ENCODE measurements at places on chromosomes 3 and 15.

- no peak for DNase-seq
Observed at GRCh38 chr15:101027920-101028319, 108.8 kb downstream of the LRRK1 start.

DNA sequence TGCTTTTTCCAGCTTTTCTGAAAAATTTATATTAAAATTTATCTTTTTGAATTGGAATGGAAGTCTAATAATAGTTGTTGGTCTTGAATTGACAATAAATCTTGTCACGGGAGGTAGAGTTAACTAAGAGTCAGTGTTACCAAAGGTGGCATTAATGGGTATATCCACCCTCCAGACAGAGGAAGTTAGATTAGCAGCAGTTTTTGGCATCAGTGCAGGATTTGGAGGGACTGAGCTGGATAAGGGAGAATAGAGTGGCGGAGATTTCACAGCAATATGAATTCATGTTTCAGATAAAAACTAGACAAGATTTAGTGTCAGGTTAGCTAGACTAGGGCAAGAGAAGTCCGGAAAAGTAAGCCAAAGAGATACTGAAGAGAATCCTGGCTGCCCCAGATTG, 201.3 kb upstream of the ZBTB20 start:
- DNase-seq, result no peak

- DNase-seq, result peak; percentile 79
Observed at GRCh38 chr15:66619152-66619903, 53.5 kb upstream of the LCTL start.

DNA sequence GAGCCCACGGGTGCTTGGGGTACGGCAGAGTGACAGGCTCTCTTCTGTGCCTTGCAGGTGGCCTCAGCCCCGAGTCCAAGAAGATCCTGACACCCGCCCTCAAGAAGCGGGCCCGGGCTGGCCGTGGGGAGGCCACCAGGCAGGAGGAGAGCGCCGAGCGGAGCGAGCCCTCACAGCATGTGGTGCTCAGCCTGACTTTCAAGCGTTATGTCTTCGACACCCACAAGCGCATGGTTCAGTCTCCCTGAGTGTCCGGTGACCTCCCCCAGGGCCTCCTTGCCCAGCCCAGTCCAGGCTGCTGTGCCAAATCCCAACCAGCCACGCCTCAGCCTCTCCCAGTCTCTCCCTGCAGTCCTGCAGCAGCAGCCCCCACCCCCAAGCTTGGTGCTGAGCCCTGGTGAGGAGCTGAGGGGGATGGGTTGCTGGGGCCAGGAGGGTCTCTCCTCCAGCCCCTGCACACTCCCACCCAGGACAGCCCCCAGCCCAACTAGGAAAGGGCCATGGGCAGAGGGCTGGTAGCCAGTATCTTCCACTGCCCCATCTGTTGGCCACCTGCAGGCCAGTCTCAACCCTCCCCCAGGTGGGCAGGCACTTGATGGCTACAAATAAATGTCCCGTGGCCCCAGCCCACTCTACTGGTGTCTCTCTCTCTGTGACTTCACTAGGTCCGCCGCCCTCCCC, 58.5 kb downstream of the DNAJB8 start:
- no peak for DNase-seq

DNA sequence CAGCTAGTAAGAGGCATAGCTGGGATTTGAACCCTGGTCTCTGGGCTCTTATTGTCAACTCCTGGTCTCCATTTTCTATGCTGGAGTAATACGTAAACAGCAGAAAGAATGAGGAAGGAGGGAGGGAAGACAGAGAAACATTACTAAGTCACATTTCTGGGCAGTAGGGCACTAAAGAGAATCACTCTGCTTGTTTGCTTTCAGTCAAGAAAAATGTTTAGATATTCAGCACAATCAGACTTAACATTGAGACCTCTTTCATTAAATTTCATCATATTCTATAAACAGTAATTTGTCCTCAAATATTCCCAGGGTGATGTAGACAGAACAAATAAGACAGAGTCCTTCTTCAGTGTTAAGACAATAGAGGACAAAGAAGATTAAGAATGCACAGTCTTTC, 67.7 kb upstream of the BNC1 start:
- no peak for DNase-seq

DNA sequence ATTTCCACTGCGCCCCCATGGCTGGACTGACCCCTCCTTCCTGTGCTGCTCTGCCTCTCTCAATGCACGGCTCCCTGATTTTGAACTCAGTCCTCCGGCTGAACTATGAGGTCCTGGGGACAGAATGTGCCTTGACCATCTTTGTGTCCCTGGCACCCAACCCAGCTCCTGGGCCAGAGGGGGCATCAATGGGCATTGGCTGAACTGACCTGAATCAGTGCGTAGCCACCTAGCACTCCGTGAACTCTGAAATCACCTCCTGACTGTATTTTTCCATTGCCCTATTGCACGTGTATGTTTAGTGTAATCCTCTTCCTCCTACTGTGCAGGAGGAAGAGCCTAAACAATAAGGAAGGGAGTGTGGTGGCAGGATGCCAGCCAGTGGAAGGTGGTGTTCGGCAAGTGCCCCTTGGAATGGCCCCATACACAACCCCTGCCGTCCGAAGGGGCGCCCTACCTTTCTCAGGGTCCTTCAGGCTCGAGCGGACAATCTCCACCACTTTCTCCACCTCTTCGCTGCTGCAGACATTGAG, 33.5 kb downstream of the BDH1 start:
- DNase-seq, result no peak

DNA sequence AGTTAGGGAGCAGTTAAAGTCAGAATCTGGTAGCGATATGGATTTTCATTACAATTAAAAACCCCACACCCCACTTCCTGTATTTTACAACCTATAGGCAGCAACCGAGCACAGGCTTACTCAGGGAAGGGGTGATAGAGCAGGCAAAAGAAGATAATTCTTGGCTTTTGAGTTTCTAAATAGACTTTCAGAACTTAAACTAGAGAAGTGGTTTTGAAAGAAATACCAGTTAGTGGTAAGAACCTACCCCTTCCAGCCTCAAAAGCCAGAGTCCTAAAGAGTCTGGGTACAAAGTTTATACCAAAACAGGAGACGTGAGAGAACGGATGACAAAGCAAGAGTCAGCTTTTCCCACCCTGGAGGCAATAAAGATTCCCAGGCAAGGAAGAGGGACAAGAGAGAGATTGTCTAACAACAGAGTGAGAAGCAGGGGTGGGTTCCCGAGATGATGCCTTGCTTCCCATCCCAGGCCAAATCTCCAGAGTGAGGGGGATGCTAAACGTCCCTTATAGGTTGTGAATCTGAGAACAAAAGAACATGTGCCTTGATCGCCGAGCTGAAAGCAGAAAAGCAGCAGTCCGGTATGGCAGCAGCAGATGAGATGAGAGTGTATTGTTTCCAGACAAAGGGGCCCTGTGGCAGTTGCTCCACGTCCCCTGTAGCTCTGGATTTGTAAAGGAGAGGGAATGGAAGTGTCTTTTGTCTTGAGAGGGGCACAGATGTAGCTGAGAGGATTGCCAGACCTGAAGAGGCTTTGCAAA, 36.8 kb downstream of the KLHL6 start:
- no peak for DNase-seq

GRCh38 chr3:180246688-180247195, 210.0 kb upstream of the PEX5L start:
- DNase-seq, result no peak

- no peak for DNase-seq
Observed at GRCh38 chr3:61808526-61808925, 247.2 kb downstream of the PTPRG start.

DNA sequence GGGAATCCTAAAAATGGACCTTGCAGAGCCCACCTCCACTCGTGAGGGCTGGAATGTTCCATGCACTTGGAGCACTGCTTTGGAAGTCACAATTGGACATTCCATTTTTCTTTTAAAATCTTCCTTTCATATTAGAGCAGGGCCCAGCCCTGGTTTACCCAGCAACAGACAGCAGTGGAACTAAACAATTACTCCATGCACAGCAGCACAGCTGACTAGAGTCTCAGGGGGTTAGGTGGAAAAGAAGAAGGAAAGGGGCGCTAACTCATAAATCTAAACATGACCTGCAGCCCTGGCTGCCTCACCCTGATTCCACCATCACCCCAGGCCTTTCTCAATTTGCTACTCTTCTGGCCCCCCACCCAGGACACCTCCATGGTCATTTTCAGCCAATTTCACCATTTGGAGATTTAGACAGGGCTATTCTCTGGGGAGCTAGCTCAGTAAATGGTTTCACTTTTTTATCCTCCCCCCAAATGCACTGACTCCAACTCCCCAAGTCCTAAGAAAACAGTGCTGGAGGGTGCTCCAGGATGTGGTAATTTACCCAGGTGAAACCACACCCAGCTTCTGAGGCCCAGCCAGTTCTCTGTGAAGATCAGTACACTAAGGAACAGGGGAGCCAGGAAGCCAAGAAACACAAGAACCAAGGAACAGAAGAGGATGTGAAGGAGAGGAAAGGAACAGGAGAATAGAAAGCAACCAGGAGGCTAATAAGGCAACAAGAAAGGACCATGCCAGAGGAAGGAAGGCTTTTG, 1.6 kb upstream of the LRRC31 start:
- no peak for DNase-seq

DNA sequence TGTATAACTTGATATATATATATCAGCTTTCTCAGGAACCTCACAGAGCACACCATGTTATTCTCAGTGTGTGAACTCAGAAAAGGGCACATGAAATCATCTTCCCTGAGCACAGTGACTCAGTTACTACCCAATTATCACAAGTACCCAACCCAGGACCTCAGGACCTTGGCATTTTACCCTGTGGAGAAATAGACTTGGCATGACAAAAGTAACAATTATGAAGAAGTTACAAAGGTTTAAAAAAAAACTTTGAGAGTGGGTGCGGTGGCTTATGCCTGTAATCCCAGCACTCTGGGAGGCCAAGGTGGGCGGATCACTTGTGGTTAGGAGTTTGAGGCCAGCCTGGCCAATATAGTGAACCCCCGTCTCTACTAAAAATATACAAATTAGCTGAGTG, 52.4 kb downstream of the ONECUT1 start:
- no peak for DNase-seq

- DNase-seq, result no peak
Observed at GRCh38 chr3:58624550-58624949, 42.0 kb downstream of the FAM3D start.

- no peak for DNase-seq
Observed at GRCh38 chr3:68802111-68802870, 130.1 kb downstream of the TAFA4 start.

DNA sequence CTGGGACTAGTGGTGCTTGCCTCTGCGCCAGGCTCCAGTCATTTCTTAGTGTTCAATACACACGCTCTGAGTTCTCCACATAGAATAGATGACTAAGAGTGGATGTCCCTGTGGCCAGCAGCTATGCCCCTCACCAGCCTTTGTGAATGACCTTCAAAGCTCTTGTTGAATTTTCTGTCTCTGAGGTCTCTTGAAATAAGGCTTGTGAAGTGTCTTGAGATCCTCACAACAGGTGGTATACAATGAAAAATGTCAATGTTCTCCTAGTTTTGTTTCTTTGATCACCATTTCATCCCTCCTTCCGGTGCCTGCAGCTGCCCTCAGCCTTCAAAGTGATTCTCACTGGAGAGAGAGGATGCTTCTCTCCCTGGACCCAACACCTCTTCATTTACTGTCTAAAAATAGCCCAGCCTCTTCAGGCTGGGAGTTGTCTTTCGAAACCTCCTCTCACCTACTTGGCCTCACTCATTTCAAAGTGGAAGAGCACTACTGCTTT, 5.4 kb downstream of the MAPKBP1 start:
- DNase-seq, result no peak

DNA sequence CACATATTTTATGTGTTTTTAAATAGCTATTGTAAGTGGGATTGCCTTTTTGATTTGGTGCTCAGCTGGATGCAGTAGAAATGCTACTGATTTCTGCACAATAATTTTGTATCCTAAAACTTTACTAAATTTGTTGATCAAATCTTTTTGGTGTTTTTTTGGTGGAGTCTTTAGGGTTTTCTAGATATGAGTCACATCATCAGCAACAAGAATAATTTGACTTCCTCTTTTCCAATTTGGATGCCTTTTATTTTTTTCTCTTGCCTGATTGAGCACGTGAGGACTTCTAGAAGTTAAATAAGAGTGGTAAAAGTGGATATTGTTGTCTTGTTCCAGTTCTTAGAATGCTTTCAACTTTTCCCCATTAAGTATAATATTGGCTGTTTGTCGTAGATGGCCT, 51.3 kb downstream of the TLNRD1 start:
- DNase-seq, result no peak

DNA sequence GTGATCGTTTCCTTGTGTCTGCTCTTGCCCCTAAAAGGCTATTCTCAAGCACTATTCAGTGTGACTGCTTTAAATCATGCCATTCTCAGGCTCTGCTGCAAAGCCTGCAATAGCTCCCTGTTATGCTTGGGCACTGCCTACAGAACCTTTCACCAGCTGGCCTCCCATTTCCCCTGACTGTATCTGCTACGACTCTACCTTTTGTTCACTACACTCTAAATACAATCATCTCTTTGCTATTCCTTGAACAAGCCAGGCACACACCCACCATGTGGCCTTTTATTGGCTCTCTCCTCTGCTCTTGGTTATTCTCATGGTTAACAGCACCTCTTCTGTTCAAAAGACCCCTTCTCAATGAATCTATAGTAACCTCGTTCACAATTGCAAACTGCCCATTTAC, 29.6 kb upstream of the FNDC3B start:
- no peak for DNase-seq

DNA sequence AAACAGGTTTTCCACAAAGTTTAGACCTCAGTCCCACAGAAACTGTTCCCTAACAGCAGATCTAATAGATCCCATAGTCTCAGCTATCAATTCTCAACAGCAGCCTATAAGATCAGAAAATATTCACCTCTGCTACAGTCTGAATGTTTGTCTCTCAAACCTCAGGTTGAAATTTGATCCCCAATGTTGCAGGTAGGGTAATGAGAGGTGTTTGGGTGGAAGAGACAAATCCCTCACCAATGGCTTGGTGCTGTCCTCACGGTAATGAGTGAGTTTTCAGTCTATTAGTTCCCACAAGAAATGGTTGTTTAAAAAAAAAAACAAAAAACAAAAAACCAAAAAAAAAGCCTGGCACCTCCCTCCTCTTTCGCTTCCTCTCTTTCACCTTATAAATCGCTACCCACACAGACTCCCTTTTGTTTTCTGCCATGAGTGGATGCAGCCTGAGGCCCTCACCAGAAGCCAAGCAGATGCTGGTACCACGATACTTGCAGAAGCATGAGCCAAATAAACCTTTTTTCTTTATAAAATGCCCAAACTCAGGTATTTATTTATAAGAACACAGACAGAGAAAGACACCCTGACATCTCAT, 14.2 kb downstream of the ZNF280D start:
- DNase-seq, result no peak

- no peak for DNase-seq
Observed at GRCh38 chr3:103170651-103171050, 735.8 kb downstream of the ZPLD1 start.

- no peak for DNase-seq
Observed at GRCh38 chr3:35601959-35602358, 37.4 kb upstream of the ARPP21 start.

GRCh38 chr3:44439499-44440295, 37.8 kb downstream of the ZNF445 start:
- DNase-seq, result no peak

GRCh38 chr3:186207515-186207914, 98.6 kb upstream of the ETV5 start:
- no peak for DNase-seq

- DNase-seq, result no peak
Observed at GRCh38 chr3:112492124-112492523, 7.1 kb downstream of the BTLA start.

GRCh38 chr3:55721716-55722484, 234.8 kb upstream of the WNT5A start:
- no peak for DNase-seq

Data from left forelimb (tissue), 1 donor.